ENCODE measurements at places on chromosomes 7 and 10.

GRCh38 chr10:29238523-29239135, 50.2 kb upstream of the LYZL1 start:
- DNase-seq, result no peak

GRCh38 chr7:129502708-129503685, 666 bp downstream of the SMKR1 start:
- DNase-seq, result no peak

DNA sequence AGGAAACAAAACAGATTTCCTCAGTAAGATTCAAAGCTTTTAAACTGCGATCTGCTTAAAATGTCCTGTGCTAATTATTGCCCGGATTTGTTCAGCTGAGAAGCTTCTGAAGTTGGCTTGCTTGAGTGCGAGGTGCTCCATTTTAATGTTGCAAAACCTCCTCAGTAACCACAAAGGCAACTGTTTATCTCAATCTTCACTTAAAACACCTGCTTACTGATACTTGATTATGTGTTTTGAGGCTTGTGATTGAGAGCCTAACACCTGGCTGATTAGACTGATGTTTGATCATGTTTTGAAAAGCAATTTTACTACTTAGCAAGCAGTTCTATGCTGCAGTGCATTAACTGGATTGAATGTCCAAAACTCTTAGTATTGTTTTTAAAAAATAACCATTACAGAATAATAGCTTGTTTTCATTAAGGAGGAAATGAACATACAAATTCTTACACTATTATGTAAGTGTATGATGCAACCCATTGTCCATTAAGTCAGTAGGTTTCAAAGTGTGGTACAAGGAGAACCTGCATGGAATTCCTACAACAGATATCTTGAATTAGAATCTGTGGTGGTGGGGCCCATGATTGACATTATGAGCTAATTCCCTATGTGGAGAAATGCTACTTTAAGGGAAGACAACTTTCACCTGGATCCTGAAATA, 96.9 kb upstream of the FAM180A start:
- no peak for DNase-seq

DNA sequence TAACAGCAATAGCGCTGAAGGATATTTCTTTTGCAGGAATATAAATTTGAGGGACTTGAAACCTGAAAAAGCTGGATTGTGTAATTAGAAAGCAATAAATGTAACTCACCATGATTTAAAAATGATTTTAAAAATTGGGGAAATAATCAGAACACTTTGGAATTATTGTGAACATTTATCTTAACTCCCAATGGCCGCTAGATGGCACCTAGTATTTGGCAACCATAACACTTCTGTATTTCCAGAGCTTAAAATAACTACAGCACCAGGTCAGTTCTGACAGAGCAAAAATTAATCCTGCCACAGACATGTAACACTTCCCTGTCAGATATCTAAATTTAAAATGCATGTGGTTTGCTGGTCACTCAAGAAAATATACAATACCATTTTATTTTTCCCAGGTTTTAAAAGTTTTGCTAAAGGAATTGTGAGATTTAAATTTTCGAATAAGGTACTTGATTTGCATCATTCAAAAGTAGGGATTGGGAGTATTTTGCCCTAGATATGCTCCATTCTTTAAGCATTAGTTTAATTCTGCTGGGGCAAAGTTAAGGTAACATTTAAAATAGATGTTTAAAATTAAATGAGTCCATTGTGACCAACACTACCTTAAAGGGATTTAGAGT, 144.5 kb downstream of the PPP1R3A start:
- DNase-seq, result no peak

- DNase-seq, result no peak
Observed at GRCh38 chr10:49831352-49832035, 69.4 kb upstream of the OGDHL start.

DNA sequence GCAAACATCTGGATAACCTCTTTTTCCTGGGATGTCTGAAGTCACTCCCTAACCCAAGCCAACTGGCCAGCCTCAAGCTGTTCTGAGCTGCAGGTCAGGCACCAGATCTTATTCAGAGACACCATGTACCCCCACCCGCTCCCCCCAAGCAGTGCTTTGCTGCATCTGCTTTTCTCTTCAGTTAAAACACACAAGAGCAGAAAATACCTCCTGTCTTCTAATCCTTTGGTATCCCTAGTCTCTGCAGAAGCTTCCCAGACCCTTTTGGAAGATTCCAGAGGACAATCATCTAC, 3.0 kb downstream of the ZNF488 start:
- DNase-seq, result no peak

DNA sequence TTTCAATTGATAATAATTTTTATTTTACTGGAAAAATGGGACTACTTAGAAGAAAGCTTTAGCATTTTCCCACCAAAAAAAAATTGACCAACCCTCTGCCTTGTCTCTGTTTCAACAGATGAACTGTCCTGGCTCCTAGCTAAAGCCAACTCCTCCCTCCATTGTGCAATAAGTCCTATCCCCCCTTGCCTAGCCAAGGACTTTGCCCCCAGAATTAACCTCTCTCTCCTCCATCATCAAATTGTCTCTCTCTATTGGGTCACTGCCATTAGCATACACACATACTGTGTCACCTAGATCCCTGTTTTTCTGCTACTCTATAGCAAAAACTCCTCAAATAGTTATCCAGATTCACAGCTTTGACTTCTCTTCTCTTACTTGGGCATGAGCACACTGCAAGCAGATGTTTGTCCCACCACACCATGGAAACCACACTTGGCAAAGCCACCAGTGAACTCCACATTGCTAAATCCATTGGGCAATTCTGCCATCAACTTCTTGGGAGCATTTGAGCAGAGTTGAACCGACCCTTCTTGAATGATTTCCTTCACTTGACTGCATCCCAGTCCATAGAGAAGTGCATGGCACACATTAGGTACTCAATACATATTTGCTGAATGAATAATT, 91.4 kb upstream of the NEBL start:
- no peak for DNase-seq

GRCh38 chr7:96792115-96792514, 82.5 kb upstream of the SEM1 start:
- DNase-seq, result no peak

DNA sequence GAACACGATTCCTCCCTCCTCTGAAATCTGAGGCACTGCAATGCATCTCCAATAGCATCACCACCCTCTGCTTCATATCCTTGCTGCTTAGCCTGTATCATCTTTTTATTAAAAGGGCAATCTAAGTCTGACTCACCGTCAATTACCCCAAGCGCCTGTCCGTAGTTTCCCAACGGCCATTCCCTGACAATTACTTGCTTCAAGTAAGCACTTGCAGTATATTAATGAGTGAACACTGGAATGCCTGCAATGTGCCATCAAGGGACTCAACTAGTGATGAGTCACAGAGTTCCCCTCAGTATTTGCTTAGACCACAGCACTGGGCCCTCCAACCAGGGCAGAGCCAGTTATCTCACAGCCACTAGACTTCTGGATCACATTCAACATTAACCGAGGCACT, 19.5 kb upstream of the PPP1R3C start:
- no peak for DNase-seq

DNA sequence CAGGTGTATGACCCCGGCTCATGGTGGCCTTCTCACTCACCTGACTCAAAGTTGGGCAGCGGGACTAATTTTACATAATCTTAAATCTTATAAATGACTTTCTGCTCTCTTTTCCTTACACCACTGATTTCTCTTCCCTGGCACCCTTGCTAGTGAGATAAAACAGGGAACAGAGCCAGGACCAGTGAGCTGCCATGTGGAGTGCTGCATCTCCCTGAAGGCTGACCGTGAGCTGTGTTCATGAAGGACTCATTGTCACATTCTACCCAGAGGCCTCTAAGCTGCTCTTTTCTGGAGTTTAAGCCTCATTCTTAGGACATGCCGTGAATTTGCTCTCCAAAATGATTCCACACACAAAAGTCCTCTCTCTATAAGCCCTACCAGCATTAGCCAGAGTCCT, 762.3 kb downstream of the AUTS2 start:
- DNase-seq, result no peak

DNA sequence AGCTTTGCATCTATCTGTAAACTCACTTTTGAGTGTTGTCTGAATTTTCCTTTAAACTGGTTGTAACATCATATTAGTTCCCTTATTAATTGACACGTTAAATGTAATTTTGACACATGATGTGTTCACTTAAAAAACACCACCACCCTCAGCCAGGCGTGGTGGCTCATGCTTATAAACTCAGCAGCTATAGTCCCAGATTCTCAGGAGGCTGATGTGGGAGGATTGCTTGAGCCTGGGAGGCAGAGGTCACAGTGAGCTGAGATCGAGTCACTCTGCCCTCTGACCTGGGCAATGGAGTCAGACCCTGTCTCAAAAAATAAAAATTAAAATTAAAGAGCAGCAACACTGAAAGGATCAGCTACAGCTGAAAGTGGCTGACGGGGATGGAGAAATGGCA, 60.0 kb upstream of the CYTH3 start:
- no peak for DNase-seq

DNA sequence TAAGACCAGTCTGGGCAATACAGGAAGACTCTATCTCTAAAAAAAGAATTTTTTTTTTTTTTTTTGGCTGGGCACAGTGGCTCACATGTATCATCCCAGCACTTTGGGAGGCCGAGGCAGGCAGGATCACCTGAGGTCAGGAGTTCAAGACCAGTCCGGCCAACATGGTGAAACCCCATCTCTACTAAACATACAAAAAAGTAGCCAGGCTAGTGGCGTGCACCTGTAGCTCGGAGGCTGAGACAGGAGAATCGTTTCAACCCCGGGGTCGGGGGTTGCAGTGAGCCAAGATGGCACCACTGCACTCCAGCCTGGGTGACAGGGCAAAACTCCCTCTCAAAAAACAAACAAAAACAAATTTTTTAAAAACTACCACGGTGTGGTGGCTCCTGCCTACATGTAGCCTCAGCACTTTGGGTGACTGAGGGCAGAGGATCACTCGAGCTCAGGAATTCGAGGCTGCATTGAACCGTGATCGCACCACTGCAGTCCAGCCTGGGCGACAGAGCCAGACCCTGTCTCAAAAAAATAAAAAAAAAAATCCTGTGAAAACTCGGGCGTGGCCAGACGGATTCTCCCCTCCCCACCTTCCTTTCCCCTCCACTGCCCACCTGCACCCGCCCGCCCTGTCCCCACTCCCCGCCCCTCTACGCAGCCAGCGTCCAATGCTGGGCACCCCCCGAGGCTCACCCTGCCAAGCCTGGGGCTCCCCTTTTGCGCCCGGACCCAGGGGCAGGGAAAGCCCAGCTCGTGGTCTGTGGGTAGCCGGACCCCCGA, 745 bp upstream of the ORAI2 start:
- no peak for DNase-seq

DNA sequence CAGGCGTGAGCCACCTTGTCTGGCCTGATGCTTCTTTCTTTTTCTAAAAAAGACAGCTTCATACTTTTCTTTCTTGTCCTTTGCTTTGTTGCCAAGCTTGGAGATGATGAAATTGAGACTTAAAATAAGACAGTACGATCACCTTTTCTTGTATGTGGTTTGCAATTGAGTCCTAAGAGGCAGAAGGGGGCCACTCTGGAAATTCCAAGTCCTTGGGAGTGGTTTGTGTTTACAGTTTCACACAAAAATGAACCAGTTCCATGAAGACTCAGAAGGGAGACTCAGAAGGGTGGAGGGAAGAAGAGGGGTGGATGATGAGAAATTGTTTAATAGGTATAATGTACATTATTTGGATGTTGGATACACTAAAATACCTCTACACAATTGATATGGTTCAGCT, 70.7 kb upstream of the TNS3 start:
- DNase-seq, result no peak

- DNase-seq, result no peak
Observed at GRCh38 chr10:104774234-104774633, 133.1 kb downstream of the SORCS3 start.

GRCh38 chr7:101173752-101174244, 6.3 kb downstream of the NAT16 start:
- no peak for DNase-seq

GRCh38 chr10:96656839-96657238, 63.5 kb downstream of the PIK3AP1 start:
- no peak for DNase-seq

DNA sequence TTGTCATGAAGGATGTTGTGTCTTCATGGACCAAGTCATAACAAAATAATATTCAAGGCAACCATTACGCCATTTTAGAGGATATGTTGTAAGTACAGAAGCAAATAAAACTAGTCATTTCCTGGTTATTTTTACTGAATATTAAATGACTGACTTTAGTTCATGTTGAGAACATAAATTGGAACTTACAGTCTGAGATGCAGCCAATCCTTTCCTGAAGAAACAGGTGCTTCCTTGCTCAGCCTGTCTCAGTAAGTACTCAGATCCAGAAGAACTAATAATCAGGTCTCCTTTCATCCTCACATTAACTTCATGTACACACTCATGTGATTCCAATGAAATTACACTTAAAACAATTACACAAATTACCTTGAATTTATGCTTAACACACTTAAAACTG, 12.3 kb downstream of the SEMA3A start:
- DNase-seq, result no peak

- no peak for DNase-seq
Observed at GRCh38 chr10:86673216-86673826, 5.0 kb downstream of the LDB3 start.

DNA sequence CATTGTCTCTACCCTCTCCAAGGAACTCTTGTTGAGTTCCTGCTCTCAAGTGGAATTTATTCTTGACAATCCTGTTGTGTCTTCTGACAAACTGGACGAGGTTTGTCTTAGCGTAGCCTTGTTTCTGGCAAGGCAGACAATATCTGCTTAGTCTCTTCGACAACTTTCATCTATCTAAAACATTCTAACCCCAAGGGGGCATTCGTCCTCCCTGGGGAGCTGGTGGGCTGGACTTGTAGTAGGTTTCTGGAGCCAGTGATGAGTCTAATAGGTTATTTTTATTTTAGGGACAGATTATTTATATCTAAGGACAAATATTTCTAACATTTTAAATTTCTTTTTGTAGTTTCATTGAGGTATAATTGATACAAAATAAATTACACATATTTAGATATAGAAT, 7.3 kb upstream of the C10orf120 start:
- no peak for DNase-seq

- DNase-seq, result no peak
Observed at GRCh38 chr10:102876747-102877153, 7.5 kb downstream of the AS3MT start.

GRCh38 chr10:126939706-126940105, 34.5 kb downstream of the DOCK1 start:
- no peak for DNase-seq

GRCh38 chr7:80288175-80289122, 153.8 kb downstream of the GNAI1 start:
- no peak for DNase-seq

- no peak for DNase-seq
Observed at GRCh38 chr7:5690931-5691473, 90.5 kb downstream of the RNF216 start.

Measured in stimulated activated CD4-positive, alpha-beta T cell treated with anti-CD3 and anti-CD28 coated beads, Interleukin-1b, Interleukin-23, amount 100 ng/mL, for 1 hour (primary cell).